ENCODE measurements at places on chromosomes 12 and 14. TPM values are rescaled to one million over a fixed set of nuclear protein-coding genes. Genes with fewer than 3 reads are reported as not detected.

Gene MYH7
- not detected for total RNA-seq

DNA sequence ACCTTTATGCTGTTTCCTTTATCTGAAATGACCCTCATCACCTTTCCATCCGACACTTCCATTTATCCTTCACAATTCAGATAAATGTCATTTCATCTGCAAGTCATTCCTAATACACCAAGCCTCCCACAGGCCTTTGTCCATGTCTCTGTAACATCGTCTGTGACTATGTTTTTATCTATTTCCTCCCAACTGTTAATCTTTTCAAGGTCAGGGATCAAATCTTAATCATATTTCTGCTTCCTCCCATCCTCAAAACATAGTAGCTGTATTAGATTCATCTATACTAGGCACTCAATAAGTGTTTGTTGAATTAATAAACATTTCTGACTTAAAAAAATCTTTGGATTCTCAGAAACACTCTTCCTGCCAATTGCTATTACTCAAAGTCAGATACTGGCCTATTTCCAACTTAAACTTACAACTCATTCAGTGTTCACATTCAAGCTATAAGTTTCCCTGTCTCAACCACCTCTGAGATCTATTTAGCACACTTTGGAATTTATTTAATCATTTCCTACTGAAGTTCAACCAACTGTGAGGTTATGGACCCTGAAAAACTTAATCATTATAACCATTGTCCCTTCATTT is 100.2 kb upstream of the ALX1 start:
- no peaks in the 10 kb centered on the region for H3K27me3 ChIP-seq
- no peak overlapping the region for H3K4me3 ChIP-seq
- DNase-seq = no peak
- H3K4me1 ChIP-seq = no peaks in the 10 kb centered on the region

- H3K4me3 ChIP-seq = no peak overlapping the region
- no peak for DNase-seq
- no peaks in the 10 kb centered on the region for H3K27me3 ChIP-seq
- H3K27ac ChIP-seq = no peak overlapping the region
These were observed 1104.1 kb upstream of the TMEM132C start for GRCh38 chr12:127162902-127163301.

DNA sequence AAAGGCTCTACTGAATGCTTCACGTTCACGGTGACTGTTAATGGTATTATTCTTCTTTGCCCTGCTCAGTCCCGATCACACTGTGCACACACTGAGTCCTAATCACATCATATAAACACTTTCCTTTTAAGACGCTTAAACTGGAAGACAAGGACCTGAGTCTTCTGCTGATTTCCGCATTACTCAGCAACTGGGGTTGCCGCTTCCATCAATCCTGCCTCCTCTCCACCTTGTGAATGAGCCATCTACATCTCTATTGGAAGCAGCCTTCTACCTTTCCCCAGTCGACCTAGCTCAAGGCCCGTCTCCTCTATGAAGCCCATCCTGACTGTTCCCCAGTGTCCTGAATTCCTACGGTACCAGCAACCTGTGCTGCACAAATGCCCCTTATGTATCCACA is 104.7 kb downstream of the NCOR2 start:
- H3K4me3 ChIP-seq = no peak overlapping the region
- no peak for DNase-seq
- no peaks in the 10 kb centered on the region for H3K4me1 ChIP-seq
- no peaks in the 10 kb centered on the region for H3K27me3 ChIP-seq
- H3K36me3 ChIP-seq = peaks cover 40% of the 10 kb centered on the region

DNA sequence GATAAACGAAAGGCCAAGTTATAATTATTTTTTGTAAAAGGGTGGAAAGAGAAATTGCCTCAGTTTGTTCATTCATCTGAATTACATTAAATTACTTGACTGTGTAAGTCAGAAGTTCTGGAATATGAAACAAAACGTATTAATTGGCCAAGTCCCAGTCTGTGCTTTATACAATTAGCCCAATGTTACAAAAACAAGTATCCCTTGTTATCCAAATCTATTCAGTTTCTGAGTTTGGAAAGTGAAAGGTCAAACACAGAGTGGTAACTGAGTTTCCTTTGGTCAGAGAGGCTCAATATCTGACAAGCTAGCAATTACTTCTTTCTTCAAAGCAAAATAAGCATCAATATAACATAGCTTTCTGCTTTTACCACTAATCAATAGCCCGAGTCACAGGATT is 62.6 kb downstream of the SPPL3 start:
- H3K27ac ChIP-seq = no peak overlapping the region
- H3K4me1 ChIP-seq = peaks cover 24% of the 10 kb centered on the region
- no peaks in the 10 kb centered on the region for H3K27me3 ChIP-seq
- H3K36me3 ChIP-seq = peaks cover 6% of the 10 kb centered on the region

DNA sequence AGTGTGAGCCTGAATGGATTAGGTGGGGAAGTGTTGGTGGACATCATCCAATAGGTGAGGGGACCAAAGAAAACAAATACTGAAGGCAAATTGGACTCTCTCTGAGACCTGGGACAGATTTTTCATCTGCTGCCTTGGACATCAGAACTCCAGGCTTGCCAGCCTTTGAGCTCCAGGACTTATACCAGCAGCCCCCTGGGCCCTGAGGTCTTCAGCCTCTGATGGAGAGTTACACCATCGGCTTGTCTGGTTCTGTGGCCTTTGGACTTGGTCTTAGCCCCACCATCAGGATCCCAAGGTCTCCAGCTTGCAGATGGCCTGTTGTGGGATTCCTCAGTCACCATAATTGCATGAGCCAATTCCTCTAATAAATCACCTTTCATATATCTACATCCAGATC is 80.8 kb upstream of the SLC8A3 start:
- H3K27ac ChIP-seq = no peak overlapping the region
- H3K36me3 ChIP-seq = no peaks in the 10 kb centered on the region
- no peaks in the 10 kb centered on the region for H3K4me1 ChIP-seq
- no peaks in the 10 kb centered on the region for H3K27me3 ChIP-seq
